ENCODE measurements at places on chromosomes 16 and 17.

- no peak for DNase-seq
Measured at GRCh38 chr16:77834635-77835540, 46.5 kb downstream of the VAT1L start.

GRCh38 chr17:14301279-14302090 is 604 bp downstream of the HS3ST3B1 start:
- no peak for DNase-seq

GRCh38 chr17:7513850-7514419 is 29.8 kb downstream of the POLR2A start:
- DNase-seq: no peak

DNA sequence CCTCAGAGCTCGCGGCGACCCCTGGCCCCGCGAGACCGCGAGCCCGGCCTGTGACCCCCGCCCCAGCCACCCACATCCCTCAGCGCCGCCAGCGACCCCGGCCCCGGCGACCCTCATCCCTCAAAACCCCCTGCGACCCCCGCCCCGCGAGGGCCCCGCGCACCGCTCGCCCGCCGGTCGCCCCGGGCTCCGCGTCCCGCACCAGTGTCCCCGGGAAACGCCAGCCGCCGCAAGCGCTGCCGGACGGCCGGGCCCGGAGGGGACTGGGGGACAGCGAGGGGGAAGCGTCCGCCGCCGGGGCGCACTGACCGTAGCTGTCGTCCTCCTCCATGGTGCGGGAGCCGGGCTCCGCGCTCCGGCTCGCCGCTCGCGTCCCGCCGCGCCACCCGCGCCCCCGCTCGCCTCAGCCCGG is at the start of gene CYTH1:
CYTH1 (minus strand) TSS at position 381 of the 412 bp plus-strand sequence; CDS start at position 331, 50 bp downstream.
- no peak for DNase-seq

- no peak for DNase-seq
Measured at GRCh38 chr17:79870540-79870939, 31.3 kb upstream of the CBX4 start.

- DNase-seq: no peak
Measured at GRCh38 chr16:77894162-77894561, 105.8 kb downstream of the VAT1L start.

- no peak for DNase-seq
Measured at GRCh38 chr17:79047291-79047920, 23.4 kb downstream of the C1QTNF1 start.

GRCh38 chr16:69436896-69437295 is 12.5 kb downstream of the CYB5B start:
- no peak for DNase-seq

DNA sequence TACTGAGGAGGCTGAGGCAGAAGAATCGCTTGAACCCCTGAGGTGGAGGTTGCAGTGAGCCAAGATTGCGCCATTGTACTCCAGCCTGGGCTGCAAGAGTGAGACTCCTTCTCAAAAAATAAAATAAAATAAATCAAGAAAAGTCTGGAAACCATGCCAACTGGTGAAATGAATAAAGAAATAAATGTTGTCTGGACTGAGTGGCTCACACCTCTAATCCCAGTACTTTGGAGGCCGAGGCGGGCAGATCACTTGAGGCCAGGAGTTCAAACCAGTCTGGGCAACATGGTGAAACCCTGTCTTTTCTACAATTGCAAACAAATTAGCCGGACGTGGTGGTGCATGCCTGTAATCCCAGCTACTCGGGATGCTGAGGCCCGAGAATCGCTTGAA is 744 bp upstream of the LRRC37A3 start:
- no peak for DNase-seq

DNA sequence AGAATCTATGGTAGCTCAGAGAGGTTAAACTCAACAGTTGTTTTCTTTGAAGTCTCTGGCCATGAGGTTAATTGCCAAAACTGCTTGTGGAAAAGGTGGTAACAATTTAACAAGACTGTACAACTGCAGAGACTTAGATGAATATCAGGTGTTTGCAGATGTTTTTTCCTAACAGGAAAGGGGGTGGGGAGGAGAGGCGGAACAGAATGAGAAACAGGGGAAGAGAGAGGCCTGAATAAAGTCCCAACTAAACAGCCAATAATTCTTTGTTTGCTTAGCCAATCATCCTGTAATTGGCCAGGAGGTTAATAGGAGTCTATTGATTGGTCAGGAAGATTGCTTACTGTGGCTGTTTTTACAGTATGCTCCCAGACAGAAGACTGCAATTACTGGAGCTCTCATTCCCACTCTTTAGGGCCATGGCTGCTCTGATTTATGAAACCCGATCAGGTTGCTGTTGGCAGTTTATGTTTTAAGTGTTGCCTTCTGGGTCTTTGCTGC is 249.7 kb upstream of the TBX2 start:
- DNase-seq: no peak

DNA sequence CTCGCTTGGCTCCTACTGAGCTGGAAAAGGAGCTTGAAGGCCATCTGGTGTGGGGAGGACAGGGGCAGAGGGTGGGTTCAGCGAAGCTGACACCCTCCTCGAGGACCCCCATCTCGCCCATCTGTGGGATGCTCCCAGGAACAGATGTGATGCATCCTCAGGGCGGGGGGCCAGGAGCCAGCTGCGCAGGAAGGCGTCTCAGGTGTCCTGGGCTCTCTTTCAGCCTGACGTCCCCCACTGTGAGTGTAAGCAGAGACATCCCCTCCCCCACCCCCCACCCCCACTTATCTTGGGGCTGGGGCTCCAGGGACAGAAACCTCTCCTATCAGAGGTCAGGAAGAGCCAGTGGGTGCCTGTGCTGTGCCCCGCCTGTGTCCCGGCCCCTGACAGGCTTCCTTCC is 16.2 kb downstream of the KIF19 start:
- no peak for DNase-seq

- no peak for DNase-seq
Measured at GRCh38 chr16:19130852-19131824, 17.4 kb downstream of the ITPRIPL2 start.

GRCh38 chr17:15947271-15947670 is 2.3 kb downstream of the ADORA2B start:
- DNase-seq: no peak

DNA sequence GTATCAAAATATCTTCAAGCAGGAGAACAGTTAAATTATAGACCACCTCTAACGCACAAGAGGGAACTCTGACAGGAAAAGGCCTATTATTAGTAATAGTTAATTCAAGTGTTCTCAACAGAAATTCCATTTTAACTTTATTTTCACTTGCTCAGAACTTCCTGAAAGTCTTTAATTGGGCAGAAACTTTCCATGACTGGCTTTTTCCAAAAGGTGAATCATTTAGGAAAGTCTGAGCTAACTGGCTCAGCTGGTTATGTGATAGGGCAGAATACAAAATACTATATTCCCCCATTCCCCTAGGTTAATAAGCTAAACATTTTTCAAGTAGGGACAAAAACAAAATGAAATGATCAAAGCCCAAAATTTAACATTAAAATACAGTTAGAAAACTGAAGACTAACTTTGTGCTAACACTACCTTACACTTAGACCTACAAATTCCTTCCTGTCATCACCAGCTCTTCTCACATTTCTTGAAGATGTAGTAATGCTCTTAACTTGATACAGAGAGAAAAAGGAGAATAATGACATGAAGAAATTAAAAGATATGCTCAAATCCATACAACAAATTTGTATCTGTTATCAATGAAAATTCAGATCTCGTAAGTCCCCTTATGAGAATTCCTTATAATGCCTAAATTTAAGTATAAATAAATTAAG is 31.0 kb downstream of the CFDP1 start:
- no peak for DNase-seq

GRCh38 chr17:48809182-48809581 is 7.8 kb downstream of the TTLL6 start:
- no peak for DNase-seq

GRCh38 chr17:6366221-6366666 is 68.7 kb downstream of the AIPL1 start:
- no peak for DNase-seq
